ENCODE measurements at places on chromosomes 13 and 19. TPM values are rescaled to one million over a fixed set of nuclear protein-coding genes. Genes with fewer than 3 reads are reported as not detected.

DNA sequence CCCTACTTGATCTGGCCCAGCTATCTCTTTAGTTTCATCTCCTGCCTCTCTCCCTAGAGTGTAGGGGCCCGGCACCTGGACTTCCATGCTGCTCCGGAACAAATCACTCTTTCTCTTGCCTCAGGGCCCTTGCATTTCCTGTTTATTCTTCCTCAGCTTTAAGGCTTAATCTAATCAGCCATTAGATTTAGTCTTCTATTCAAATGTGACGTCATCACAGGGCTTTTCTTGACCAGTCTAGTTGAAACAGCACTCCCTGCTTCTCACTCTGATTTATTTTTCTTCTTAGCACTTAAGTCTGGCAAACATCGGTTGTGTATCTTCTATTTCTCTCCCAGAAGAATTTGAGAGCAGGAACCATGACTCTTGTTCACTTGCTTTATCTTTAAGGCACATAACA lies 564.1 kb downstream of the EFNB2 start:
- no peak for DNase-seq

GRCh38 chr19:5952193-5953029 lies 25.5 kb downstream of the RANBP3 start:
- no peak for DNase-seq

- no peak for DNase-seq
These were observed 300.1 kb downstream of the TBC1D4 start for GRCh38 chr13:75181906-75182305.

DNA sequence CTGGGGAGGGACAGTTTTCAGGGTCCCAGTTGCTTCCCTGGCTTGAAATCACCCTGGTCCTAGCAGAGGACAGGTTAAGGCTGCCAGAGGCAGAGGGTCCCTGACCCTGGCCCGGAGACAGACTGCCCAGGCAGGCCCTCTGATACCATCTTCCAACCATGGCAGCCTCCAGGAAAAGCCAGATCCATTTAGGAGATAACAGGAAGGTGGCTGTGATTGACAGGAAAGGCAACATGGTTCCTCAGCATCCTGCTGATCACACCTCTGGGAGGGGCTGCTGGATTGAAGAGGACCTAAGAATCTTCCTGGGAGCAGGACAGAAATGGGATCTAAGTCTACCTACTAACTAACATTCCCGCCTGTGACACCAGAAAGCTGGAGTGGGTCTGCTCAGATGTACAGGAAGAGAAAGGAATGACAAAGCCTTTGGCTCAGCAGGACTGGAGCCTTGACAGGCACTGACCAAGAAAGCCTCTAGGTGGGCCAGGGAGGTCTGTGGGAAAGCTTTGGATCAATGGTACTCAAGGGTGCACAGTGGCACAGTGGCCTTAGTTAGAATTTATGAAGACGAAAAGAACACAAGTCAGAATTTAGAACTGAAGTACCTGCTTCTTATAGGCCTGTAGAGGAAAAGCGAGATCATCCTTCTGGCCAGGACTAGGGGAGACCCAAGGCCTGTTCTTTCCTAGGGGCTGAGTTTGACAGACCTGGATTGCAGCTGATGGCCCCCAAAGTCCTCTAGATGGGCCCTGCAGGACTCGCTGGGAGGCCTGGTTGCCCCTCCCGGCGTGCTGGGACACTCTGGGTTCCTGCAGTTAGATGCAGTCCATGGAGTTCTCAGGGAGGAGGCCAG lies 2.3 kb upstream of the PRKACA start:
- no peak for DNase-seq

GRCh38 chr19:46984077-46985010 lies 35.3 kb upstream of the NPAS1 start:
- DNase-seq, result no peak

GRCh38 chr13:36282821-36283432 lies 14.7 kb downstream of the CCDC169 start:
- DNase-seq, result no peak

DNA sequence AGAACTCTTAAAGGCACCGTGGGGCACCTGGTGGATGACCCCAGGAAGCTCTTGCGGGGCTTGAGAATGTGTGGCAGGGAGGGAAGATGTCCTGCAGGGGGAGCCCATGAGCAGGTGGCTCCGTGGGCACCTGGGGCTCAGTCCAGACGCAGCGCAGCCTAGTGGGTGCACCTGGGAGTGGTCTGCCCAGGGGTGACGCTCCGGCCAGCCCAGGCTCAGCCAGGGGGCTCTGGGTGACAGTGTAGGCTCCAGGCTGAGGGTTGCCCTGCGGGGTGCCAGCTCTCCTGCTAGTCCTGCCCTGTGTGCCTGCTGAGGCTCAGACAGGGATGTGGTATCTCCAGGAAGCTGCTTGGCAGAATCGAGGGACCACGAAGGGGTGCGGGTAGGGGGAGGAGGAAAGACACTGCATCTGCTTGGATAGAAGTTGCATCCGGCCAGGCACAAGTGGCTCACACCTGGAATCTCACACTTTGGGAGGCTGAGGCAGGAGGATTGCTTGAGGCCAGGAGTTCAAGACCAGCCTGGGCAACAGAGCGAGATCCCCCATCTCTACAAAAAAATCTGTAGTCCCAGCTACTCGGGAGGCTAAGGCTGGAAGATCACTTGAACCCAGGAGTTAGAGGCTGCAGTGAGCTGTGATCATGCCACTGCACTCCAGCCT lies 15.0 kb upstream of the PGLS start:
- no peak for DNase-seq

- no peak for DNase-seq
These were observed 19.3 kb downstream of the COL4A2 start for GRCh38 chr13:110326263-110326904.

- DNase-seq, result peak; percentile 83
These were observed 7.3 kb downstream of the RPS16 start for GRCh38 chr19:39428283-39429112.

DNA sequence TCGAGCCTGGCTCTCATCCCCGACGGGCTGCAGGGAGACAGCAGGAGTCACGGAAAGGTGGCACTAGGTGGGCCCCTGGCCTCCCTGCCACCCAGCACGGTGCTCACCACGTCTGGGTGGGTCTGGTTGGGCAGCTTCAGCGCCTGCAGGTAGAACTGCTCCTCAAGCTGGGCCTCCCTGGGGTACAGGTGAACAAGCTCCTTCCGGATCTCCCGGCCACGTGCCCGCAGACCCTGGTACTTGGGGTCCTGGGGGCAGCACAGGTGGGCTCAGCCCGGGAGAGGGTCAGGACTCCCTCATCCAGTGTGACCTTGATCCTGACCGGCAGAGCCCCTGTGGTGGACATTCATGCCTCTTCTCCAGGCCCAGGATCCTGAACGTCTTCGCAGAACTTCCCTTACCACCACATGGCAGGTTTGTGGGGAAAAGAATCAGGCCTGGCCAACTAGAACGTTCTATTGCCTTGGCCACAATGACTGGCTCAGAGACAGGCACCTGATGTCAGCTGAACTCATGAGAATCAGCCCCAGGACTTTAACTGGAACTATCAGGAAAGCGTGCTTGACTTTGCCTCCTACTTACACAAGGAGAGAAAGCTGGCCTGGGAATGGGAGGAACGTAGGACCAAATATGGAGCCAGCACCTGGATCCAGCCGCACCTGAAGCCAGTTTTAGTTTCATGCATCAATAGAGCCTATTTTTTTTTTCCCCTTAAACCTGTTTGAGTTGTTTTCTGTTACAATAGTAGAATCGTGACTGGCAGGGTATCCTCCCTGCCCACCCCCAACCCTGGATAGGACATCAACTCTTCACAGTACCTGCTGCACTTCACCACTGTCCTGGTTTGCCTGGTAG lies 8.9 kb downstream of the SARS2 start:
- no peak for DNase-seq

- no peak for DNase-seq
These were observed 249.4 kb upstream of the PCDH20 start for GRCh38 chr13:61664801-61665705.

- DNase-seq, result no peak
These were observed 5.3 kb downstream of the TTYH1 start for GRCh38 chr19:54420383-54421168.

DNA sequence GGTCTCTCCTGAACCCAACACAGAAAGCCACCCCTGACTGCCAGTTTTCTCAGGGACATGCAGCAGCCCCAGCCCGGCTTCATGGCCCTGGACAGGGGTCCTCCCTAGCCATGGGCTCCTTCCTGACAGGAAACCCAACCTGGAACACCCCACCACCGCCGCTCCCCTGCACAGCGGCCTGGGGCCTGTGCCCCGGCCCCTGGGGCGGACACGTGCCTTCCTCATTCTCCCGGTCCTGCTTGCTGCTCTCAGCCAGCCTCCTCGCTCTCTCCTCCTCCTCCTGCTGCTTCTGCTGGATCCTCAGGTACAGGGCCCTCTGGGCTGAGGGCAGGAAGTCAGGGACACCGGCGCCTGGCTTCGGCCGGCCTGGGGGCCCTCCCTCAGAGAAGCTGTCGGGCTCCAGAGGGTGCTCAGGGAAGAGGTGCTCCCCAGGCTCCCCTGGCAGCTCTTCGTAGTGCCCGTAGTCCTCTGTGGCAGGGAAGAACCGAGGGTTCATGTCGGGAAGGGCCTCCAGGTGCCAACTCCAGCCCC lies 20.5 kb upstream of the TMEM160 start:
- DNase-seq, result no peak

DNA sequence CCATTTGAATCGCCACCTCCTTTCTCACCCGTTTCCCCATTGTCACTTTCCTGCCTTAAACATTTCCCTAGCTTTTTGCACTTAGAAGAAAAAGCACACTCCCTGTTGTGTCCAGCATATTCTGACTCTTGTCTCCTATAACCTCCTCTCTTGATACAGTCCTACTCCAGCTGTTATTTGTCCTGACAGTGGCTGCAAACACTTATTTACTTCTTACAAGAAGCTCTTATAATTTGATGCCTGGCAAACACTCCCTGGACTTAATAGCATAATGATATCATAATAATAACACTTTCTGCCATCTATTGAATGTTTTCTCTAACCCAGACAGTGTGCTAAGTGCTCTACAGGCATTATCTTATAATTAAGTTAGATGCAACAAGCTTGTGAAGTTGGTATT lies 76.6 kb downstream of the DGKH start:
- DNase-seq, result no peak

DNA sequence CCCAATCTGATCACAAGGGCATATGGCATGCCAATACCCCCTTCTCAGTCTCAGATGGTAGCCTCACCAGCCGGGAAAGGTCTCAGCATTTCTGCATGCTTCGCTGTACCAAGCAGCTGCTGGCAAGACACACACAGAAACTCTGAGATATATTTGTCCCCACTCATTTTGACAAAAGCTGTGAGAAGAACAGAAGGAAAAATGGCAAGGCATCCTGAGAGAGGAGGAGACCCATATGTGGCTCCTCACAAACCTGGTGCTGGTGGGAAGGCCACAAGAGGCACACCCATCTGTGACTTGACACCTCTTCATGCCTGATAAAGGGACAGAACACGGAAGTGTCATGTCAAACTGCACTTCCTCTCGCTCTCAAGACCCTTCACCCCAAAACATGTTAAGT lies 36.7 kb upstream of the DOCK9 start:
- DNase-seq, result no peak

DNA sequence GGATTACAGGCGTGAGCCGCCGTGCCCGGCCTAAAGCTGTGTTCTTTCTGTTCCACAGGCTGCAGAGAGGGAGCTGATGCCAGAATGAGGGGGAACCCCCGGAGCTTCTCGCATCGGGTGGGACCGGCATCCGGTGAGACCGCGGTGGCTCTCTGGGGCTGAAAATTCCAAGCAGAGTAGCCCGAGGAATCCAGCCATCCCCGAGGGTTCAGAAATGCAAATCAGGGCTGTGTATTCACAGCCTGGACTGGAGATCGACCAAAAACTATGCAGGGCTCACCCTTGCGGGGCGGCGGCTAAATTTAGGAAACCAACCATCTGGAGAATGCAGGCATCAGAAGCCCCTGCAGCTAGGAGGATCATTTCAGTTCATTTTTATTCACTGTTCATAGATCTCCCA lies 99.2 kb downstream of the GNG7 start:
- DNase-seq, result no peak

DNA sequence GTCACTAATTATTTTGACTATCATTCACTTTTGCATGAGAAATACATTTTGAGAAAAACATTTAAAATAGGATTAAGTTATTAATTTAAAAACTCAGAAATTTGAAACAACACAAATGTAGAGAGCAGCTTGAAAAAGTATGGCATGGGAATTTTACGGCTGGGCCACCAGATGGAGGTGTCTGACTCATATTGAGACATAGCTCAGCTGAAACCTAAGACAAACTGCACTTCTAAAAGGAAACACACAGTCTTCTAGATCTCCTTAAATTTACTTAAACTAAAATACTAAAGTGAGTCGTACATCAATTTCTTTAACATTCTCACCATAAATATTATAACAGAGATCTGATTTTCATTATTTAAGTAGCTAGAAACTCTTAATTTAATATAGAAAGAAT lies 41.9 kb upstream of the POSTN start:
- no peak for DNase-seq

DNA sequence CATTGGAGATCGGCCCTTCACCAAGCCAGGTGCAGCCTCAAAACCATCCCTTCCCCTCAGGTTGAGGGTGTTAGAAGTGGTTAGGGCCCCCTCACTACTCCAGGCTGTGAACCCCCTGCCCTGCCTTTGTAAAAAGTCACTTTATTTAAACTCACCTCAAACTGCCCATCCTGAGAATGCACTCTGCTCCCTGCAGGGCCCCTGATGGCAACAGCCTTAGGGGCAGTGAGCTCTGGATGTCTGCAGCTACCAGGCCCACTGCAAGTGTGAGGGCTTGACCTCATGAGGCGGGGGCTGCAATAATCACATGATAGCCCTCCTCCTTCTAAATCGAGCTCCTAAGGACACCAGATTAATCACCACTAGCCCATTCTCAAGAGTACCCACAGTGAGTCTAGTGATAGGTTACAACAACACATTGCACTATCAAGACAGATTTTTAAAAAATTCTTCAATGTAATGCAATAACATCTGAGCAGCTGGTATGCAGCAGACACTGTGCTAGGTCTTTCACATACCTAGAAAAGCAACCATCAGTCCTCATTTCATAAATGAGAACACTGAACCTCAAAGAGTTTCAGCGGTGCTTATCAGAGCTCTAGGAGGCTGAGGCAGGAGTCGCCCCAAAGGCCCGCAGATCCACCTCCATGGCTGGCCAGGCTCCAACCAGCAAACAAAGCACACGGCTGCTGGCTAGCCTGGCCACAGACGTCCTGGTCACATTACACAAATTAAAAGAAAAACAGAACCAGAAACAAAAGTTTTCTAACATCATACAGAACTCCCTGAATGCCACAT lies 26.0 kb downstream of the SLC7A1 start:
- no peak for DNase-seq

EIF3K gene
- 209 TPM for polyA plus RNA-seq

SHISA7 gene
- 0.27 TPM for polyA plus RNA-seq

XPO4 gene
- polyA plus RNA-seq, result 19.5 TPM

ZNF222 gene
- 9.3 TPM for polyA plus RNA-seq

All from left renal pelvis (tissue), 4 donors.